NCI-H524 (cell line): ENCODE measurements at places on chromosomes 16 and 17.

DNA sequence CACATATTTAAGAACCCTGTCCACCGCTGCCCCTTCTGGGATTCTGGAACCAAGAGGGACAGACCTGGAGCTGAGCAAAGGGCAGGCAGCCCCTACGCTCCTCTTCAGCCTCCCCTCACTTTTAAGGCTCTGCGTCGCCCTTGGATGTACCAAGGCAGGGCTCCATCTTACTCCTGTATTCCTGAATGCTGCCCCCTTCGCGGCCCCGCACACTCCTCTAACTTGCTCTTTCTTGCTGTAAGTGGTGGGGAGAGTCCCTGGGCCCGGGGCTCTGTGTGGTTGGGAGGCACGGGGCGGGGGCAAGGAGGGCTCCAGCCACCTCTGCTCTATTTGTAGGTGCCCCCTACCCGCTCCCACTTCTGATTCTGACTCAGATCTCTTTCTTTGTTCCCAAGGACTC is 1.2 kb downstream of the TNS4 start:
- DNase-seq = no peak

DNA sequence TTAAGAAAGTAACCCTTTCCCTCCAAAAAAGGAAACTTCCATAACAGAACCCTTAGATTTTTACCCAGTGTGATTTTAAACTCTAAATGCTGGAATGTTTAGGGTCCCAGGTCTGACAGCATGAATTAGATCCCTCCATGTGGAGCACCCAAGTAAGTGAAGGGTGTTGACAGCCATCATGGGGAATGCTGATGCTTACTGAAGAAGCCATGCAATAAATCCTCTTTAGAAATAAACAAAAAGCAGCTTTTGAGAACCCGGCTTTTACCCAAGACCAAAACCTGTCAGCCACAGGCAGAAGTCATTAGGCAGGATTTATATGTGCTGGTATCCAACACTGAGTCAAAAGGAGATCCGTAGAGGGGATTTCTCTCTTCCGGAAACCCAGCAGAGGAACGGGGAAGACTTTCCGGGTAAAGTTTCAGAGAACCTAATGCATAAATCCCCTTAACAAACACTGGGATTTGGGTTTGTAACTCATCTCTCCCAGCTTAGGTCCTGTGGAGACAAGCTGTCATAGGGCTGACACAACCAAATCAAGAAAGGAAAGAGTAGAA is 287.5 kb downstream of the IRX3 start:
- no peak for DNase-seq

- no peak for DNase-seq
Measured at GRCh38 chr17:51722994-51723393, 435.5 kb downstream of the CA10 start.

DNA sequence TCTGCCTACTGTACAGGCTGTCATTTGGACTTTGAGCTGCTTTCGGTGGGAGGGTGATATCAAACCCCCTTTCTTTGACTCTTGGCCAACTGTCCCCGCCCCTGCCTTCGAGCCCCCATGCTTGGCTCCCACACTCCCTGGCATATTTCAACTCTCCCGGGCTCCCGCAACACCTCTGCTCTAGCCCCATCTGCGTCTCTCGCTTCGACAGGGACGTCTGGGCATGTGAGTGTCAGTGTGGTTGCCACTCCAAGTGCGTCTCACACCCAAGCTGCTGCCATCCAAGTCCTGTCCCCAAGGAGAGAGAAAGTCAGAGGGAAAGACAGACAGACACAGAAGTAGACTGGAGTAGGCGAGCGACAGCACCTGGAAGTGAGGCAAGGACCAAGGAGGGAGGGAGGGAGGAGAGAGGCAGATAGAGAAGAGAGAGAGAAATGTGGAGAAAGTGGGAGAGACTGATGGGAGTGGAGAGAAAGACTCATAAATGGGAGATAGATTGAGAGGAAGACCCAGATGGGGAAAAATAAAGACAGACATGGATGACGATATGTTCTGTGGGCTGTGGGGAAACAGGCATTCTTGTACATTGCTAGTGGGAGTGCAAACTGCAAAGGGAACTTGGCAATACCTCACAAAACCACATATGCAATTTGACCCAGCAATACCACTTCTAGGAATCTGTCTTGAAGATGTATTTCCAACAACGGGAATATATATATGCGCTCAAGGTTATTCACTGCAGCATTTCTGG is 11.8 kb downstream of the STARD3 start:
- DNase-seq = no peak

- no peak for DNase-seq
Measured at GRCh38 chr16:4599037-4599436, 15.7 kb downstream of the UBALD1 start.

GRCh38 chr17:60864708-60865005 is 187.0 kb downstream of the BCAS3 start:
- no peak for DNase-seq

- no peak for DNase-seq
Measured at GRCh38 chr16:23700509-23700908, 12.5 kb downstream of the ERN2 start.

DNA sequence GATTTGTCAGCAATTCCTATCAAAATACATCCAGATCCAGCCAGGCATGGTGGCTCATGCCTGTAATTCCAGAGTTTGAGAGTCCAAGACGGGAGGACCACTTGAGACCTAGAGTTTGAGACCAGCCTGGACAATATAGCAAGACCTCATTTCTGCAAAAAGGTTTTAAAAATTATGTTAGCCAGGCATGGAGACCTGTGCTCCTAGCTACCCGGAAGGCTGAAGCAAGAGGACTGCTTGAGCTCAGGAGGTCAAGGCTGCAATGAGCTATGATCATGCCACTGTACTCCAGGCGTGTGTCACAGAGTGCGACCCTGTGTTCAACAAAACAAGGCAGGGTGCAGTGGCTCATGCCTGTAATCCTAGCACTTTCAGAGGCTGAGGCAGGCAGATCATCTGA is 215.2 kb downstream of the CPPED1 start:
- DNase-seq = no peak

GRCh38 chr16:74451951-74452758 is 30.9 kb upstream of the CLEC18B start:
- DNase-seq = no peak

- DNase-seq = no peak
Measured at GRCh38 chr16:68031951-68032350, 8.9 kb downstream of the DUS2 start.

GRCh38 chr17:62064791-62065563 is at the start of gene MED13:
Gene MED13, minus strand, starts transcription at chr17:62065278. Its CDS starts 73 bp downstream, at chr17:62065205.
- peak; percentile 56 for DNase-seq

GRCh38 chr16:58124601-58124915 is 4.6 kb downstream of the CFAP20 start:
- no peak for DNase-seq

- no peak for DNase-seq
Measured at GRCh38 chr16:4698321-4699045, 5.1 kb downstream of the NUDT16L1 start.

GRCh38 chr16:81468269-81468902 is 23.8 kb downstream of the CMIP start:
- DNase-seq = no peak

DNA sequence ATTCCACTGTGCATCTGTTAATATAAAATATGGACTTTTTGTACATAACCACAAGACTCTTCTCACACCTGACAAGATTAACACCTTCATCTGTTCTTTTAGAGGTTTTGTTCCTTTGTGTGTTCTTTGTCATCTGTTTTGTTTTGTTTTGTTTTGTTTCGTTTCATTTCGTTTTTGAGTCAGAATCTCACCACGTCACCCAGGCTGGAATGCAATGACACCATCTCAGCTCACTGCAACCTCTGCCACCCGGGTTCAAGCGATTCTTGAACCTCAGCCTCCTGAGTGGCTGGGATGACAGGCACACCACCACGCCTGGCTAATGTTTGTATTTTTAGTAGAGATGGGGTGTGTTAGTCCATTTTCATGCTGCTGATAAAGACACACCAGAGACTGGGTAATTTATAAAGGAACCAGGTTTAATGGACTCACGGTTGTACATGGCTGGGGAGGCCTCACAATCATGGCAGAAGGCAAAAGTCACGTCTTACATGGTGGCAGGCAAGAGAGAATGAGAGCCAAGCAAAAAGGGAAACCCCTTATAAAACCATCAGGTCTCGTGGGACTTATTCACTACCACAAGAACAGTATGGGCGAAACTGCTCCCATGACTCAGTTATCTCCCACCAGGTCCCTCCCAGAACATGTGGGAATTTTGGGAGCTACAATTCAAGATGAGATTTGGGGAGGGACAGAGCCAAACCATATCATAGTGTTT is 22.3 kb downstream of the C16orf90 start:
- DNase-seq = no peak

- no peak for DNase-seq
Measured at GRCh38 chr17:4908301-4908700, 5.4 kb upstream of the CHRNE start.

- DNase-seq = peak; percentile 25
Measured at GRCh38 chr17:37094391-37094790, 145.6 kb downstream of the AATF start.

DNA sequence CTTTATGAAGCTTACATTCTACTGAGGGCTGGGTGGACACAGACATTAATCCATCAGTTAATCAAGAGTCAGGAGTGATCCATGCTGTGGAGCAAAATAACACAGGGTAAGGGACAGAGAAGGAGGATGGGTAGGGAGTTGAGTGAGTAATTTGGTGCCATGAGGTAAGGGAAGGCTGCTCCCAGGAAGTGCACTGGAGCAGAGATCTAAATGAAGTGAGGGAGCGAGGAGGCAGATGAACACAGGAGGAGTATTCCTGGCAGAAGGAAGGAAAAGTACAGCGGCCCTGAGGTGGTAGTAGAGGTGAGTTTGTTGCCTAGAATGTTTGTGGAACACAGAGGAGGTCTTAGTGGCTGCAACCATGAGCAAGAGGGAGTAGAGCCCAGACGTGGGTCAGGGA is 34.8 kb downstream of the ASIC2 start:
- DNase-seq = no peak

DNA sequence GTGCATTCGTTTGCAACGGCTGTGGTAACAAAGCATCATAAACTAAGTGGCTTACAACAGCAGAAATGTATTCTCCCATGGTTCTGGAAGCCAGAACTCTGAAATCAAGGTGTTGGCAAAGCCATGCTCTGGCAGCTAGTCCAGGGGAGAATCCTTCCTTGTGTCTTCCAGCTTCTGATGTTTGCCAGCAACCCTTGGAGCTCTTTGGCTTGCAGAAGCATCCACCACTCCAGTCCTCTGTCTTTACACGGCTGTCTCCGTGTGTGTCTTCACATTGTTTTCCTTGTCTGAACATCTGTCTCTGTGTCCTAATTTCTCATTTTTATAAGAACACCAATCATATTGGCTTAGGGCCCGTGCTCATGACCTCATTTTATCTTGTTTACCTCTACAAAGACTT is 265.3 kb upstream of the HSBP1 start:
- no peak for DNase-seq

DNA sequence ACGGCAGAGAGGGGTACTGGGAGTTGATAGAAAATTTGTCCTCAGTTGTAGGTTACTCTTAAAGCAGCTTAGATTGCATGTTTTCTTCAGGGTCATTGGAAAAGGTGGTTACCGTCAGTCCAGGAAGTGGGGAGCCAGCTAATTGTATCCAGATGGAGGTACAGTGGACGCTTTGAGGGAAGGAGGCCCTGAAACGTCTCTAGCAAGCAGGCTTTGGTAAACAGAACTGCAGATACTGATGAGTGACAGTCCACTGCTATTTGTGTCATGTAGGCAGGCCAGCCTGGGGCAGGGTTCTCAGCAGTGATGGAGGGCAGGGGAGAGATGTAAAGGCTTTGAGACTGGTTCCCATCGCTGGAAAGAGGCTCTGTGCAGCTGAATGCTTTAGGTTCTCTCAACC is 30.2 kb upstream of the ST6GALNAC1 start:
- no peak for DNase-seq

- no peak for DNase-seq
Measured at GRCh38 chr17:48647103-48647962, 21.2 kb upstream of the HOXB9 start.

DNA sequence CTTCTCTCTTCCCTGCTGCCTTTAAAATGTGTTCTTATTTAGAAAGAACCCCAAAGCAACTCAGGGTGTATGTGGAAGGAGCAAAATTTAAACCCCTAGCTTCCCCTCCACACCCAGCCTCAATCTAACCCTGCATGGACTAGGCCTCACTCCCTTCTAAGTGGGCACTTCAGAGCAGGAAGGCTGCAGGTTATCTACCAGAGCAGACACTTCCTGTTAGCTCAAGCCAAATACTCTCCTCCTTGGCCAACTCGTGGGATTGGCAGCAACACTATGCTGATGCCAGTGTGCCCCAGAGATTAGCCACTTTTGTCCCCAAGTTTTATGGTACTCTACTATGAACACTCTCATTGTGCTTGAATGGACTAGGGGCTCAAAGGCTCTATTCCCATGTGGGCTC is 35.6 kb downstream of the CCDC42 start:
- DNase-seq = no peak

DNA sequence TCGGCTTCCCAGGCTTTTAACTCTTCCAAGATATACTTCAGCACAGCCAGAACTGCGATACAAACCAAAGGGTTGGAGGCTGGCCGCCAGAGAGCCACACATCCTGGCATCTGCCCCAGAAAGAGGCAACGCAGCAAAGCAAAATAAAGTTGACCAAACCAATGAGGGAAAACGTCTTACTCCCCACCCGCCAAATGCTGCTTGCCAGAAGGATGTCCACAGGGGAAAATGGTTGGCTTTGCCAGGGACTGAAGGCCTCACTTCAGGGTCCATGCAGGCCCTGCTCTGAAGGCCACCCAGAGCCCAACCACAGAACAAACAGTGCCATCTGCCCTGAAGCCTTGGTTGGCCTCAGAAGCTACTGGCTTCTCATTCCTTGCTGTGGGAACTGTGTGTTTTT is 15.0 kb downstream of the CACNG1 start:
- no peak for DNase-seq

DNA sequence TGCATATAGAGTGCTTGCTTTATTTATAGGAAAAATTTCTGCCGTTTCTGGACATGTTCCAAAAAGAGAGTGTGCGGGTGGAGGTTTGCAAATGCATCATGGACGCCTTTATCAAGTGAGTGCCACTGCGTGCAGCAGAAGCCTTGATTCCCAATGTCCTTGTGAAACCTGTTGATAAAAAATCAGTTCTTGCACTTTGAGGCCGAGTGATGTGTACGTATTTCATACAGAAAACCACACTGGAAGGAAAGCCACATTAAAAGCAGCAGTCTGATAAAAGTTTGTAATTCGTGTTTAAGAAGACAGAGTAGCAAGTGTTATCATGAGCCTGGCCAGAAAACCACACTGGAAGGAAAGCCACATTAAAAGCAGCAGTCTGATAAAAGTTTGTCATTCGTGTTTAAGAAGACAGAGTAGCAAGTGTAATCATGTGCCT is 78.0 kb downstream of the KNOP1 start:
- no peak for DNase-seq

GRCh38 chr17:50168319-50168718 is 2.5 kb downstream of the SGCA start:
- no peak for DNase-seq

DNA sequence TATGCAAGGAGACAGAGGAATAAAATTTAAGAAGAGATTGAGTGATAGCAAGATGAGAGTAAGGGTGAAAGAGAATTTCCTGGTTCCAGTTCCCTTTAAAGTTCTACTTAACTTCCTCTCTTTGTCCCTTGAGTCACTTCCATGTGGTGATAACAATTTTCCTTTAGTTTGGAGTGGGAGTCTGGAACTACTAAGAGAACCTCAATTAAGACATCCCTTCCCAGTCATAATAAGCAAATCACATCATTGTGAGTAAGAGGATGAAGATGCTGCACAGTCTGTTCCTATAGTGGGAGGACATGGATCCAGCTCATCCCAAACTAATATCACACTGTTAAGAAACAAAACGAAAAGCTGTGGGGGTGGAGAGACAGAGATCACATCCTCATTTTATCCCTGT is 24.4 kb downstream of the TBX21 start:
- no peak for DNase-seq

- no peak for DNase-seq
Measured at GRCh38 chr17:60586288-60586974, 13.6 kb upstream of the PPM1D start.

- peak; percentile 59 for DNase-seq
Measured at GRCh38 chr17:1147664-1148063, 32.1 kb downstream of the ABR start.
